Germinal center (tissue), 1 donor: ENCODE measurements at places on chromosomes 7 and 10.

DNA sequence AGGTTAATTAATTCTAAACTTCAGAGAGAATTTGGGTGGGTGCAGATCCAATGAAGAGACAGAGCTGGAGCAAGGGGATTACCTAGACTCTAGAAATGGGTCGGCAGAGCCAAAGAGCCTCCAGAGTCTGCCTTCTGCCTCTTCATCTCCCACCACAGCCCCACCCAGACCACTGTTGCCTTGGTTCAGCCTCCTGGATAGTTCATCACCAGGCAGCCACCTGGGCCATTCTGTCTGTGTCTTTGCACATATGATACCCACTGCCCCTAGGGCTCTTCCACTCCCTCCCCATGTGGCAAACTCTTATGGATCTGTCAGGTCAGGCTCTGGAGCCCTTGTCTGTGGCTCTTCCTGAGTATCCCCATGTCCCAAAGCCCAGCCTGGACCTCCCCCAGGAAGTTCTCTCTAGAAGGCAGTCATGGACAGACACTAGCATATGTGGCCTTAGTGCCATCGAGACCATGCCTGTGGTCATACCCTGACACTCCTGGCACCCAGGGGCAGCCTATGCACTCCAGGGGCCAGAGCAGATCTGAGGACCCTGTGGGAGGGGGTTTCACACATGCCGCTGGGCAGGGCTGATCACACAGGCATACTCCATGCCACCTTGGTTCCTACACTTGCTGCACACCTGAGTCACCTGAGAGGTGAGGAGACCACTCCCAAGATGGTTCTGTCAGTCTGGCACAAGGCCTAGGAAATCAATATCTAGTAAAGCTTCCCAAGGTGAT is 41.6 kb downstream of the FRMPD2 start:
- no peak for DNase-seq

GRCh38 chr7:135714534-135715009 is 13.4 kb downstream of the SLC13A4 start:
- no peak for DNase-seq

- no peak for DNase-seq
Measured at GRCh38 chr7:3844540-3845151, 543.6 kb downstream of the SDK1 start.

DNA sequence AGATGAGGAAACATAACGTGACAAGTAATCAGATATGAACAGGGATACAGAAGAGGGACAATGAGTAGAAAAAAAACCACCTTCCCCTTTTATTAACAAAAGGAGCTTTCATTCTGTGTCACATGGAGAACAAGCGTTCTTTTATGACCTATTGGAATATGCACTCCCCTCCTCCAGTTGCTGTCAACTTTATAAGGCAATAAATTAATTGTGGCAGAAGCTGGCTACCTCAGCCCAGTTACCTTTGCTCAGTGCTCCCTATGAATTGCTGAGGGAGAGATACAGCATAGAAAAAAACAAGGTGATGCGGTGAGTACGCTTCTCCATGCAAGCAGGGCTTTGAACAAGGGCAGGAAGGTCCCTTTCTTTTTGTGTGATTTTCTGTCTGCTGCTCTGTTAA is at the start of gene MGAM2:
TSS of gene MGAM2 (plus strand) at position 220 of the 400 bp plus-strand sequence. CDS start 5,156 bp downstream, outside the sequence.
- no peak for DNase-seq

- no peak for DNase-seq
Measured at GRCh38 chr10:72316748-72317435, 37.8 kb downstream of the DNAJB12 start.

- no peak for DNase-seq
Measured at GRCh38 chr7:102889851-102890250, 22.9 kb upstream of the LRRC17 start.

- no peak for DNase-seq
Measured at GRCh38 chr10:44380829-44381600, 3.9 kb downstream of the CXCL12 start.

DNA sequence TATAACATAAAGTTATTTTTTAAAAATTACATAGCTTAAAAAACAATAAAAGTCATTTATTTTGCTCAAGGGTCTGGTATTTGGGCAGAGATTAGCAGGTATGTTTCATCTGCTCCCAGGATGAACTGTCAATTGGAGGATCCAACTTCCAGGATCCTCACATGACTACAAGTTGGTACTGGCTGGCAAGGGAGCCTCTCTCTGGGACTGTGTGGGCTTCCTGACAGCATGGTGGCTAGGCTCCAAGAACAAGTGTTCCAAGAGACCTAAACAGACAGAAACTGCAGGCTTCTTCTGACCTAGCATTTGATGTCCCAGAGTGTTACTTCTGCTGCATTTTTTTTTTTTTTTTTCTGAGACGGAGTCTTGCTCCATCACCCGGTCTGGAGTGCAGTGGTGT is 107.2 kb downstream of the AVL9 start:
- DNase-seq = no peak

DNA sequence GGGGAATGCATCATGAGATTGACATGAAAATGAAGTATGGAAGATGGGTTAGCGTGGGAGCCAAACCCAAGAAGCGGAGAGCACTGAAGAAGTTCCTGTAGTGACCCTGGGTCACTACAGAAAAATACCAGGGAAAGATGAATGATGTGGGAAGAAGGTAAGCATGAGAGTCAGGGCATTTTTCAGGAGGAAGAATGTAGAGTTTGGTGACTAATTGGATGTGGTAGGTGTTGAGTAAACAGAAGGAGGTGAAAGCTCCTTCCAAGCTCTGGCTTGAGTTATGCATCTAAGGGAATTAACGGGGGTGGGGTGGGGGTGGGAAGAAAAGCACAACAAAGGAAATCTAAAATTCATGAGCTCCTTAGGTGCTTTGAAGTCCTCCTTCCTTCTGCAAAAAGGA is 238.1 kb upstream of the AOAH start:
- DNase-seq = no peak

GRCh38 chr7:71414490-71414889 is 282.5 kb downstream of the GALNT17 start:
- no peak for DNase-seq

GRCh38 chr10:45526309-45526905 is 146.2 kb downstream of the ZFAND4 start:
- no peak for DNase-seq

DNA sequence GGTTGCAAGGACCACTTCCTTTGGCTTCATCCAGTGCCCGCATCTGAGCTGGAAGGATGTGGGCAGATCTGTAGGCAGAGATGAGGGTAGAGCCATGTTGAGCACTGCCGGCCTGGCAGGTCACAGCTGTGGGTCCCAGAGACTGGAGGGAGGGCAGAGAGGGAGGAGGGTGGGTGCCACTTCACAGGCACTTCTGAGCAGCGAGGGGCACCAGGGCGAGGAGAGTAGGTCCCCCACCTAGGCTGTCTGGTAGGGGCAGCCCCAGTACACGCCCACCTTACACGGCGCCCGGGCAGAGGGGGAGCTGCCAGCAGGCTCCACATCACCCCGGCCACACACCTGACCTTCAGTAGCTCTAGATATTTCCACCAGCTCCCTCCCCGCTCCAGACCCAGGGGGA is 473.0 kb upstream of the FOXK1 start:
- DNase-seq = no peak

- peak; percentile 32 for DNase-seq
Measured at GRCh38 chr7:100210805-100211204, 8.9 kb upstream of the PVRIG start.

GRCh38 chr7:127474457-127474856 is 81.9 kb upstream of the ZNF800 start:
- no peak for DNase-seq

- no peak for DNase-seq
Measured at GRCh38 chr7:2022021-2022409, 210.7 kb downstream of the MAD1L1 start.

DNA sequence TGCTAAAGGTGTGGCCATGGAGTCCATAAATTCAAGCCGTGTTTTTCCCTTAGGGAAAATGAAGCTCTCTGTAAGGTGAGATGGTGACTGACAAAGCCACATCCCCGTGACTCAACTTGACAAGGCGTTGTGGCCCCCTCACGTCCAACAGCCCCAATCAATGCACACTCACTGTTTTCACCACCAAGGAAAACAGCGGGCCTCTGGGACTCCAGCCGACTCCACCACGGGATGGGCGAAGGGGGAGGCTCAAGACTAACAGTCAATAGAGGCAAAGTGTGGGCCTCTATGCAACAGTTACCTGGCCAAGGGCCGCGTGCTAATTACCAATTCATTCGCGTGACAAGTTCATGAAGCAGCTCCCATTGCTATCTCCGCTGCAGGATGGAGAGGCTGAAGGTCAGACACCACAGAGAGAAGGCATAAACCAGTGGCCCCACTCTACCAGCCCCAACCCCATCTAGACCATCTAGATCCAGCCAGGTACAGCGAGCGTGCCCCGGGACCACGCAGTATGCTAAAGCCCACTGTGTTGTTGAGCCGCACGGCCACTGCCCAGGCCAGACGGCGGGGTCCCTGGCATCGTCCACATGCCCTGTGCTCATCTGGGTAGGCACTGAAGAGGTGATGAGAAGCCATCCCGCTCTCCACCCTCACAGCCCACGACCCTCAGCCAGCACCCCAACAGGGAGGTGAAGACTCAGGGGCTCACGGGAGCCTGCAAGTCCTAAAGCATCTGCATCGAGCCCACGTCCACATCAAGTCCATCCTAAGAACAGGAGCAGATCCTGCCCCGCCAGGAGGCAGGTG is 76.1 kb downstream of the PROSER2 start:
- no peak for DNase-seq

GRCh38 chr7:80443325-80443724 is 68.5 kb downstream of the GNAT3 start:
- no peak for DNase-seq

DNA sequence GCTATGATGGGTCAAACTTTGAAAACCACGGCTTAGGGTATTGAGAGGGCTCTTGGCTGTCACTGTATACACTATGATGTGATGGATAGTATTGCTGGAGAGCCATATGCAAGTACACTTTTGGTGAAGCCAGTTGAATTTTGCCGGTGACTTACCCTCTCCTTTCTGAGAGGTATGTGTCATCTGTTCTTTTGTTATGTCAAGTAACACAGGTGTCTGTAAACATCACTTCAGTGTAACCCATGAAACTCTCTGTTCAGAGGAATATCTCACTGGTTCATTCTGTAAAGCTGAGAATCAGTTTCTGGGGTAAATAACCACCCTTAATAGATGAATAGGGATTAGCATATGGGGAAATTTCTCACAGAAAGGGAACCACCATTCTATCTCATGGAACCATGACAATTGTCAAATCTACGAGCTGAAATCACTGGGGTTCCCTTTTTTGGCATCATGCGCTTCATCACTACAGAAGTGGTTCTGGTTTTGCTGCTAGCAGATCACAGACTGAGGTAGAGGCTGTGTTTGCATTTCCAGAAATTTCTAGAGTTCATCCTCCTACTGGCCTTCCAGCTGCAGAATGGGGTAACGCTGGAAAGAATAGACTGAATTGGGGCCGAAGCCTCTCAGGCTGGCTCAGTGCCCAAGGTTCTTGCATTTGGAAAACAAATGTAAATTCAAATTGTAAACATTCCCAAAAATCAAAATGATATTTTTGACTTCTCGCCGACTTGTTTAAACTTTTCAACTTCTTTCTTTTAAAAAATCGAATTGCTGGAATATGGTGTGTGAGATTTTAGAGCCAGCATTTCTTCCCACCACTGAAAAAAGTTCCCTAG is 83.3 kb upstream of the CREB5 start:
- DNase-seq = no peak

DNA sequence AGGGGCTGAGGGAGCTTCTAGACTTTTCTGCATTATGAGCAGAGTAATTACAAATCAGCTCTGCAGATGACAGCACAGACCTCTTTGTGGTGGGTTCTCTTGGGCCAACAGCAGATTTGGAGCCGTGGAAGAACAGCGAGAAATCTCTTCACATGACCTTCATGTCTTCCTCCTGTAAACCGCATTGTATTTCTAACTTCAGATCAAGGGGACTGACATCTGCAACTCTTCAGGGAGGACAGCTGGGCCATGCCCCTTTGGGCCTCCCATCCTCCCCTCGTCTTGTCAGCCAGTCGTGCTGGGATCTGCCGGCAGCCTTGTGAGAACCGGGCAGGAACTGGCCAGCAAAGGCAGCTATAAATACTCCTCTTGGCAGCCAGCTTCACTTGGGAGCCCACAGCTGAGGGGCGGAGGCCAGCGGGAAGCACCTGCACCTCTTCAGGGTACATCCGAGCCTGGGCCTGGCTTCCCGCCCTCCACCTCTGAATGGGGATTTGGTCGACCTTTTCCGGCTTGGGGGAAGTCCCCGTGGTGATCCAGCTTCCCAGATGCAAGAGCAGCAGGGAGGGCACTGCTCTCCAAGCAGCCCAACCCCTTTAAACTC is 54.7 kb downstream of the STEAP1B start:
- DNase-seq = peak; percentile 56

- DNase-seq = peak; percentile 38
Measured at GRCh38 chr7:140342727-140343514, 55.4 kb downstream of the SLC37A3 start.

- DNase-seq = peak; percentile 48
Measured at GRCh38 chr10:100341953-100342626, 4.9 kb upstream of the SCD start.

GRCh38 chr10:50387732-50388073 is 136.4 kb upstream of the ASAH2 start:
- no peak for DNase-seq

GRCh38 chr10:18737841-18738240 is 78.6 kb downstream of the ARL5B start:
- DNase-seq = no peak

DNA sequence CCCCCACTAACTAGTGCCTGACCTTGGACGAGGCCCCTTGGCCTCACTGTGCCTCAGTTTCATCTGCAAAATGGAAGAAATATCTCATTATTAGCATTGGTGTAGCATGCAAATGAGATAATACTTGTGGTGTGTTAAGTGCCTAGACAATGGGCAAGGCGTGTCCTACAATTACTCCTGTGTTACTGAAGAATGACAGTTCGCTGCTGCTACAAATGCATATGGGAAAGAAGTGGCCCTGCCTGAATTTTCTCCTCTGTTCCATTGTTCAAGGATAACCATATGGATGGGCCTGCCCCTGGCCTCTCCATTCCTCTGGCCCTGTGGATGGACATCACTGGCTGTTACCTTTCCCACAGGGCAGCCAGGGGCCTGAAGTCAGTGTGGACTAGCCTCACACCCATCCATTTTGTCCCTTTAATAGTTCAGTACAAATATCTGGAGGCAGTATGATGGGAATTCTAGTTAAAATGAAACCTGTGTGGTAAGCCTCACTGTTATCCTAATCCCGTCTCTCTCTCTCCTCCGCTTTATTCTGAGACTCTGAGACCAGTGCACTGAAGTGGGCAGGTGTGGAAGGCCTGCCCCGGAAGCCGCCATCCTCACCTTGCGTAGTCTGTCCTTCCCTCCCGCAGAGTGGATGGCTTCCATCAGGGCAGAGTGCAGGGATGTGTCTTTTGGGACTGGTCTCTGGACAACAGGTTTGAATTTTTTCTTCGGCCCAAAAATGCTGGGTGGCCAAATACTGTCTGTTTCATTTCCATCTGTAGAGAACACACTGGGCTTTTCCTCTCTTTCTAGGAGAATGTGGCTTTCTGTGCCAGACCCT is 244.6 kb upstream of the GRB10 start:
- DNase-seq = no peak

GRCh38 chr7:7944619-7945282 is 23.8 kb upstream of the GLCCI1 start:
- peak; percentile 74 for DNase-seq

GRCh38 chr10:127497685-127498084 is 51.4 kb upstream of the NPS start:
- no peak for DNase-seq
